HepG2 (cell line): ENCODE measurements at places on chromosomes 11 and 22.

- no peak overlapping the region for H3K4me3 ChIP-seq
- no peak overlapping the region for H3K27ac ChIP-seq
- H3K4me1 ChIP-seq: peaks cover 26% of the 10 kb centered on the region
- H3K36me3 ChIP-seq: no peaks in the 10 kb centered on the region
- peak; percentile 52 for DNase-seq
Observed at GRCh38 chr22:39212721-39213376, 31.9 kb downstream of the PDGFB start.

DNA sequence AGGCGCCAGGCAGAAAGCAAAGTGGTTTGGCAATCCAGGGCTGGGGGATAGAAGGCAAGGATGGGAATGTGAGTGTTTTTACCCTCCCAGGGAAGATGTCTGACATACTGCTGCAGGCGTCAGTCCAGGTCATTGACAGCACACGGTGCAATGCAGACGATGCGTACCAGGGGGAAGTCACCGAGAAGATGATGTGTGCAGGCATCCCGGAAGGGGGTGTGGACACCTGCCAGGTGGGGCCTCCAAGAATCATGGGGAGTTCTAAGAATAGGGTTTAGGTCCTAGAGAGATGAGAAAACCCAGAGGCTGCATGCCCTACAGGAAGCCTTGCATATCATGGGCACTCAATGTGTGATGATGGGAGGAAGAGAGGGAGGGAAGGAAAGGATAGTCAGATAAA lies 28.3 kb upstream of the SMIM35 start:
- DNase-seq: no peak
- H3K27me3 ChIP-seq: no peaks in the 10 kb centered on the region; the same call in 1 of the 2 replicates
- no peaks in the 10 kb centered on the region for H3K36me3 ChIP-seq
- H3K27ac ChIP-seq: no peak overlapping the region
- peaks cover 10% of the 10 kb centered on the region for H3K4me1 ChIP-seq

DNA sequence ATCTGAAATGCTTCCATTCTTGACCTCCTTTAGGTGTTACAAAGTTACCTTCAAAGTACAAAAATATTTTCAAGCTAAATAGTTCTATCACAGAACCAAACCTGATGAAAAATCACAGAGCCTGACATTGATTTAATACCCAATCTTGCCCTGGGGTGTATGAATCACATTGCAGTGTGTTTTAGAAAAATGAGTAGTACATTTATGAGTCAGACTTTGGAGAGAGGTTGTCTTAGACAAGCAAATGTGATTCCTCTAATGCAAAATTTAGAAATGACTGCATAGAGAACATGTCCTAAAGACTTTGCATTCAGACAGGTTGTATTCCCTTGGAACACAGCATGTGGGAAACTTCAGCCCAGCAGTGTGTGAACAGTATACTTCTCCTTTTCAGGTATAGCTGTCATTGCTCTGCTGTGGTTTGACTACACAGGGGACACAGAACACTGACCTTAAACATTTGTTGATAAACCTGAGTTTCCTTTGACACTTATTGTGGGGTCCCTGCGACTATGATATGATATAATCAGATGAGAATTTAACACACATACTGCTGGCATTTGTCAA lies 972.1 kb downstream of the JRKL start:
- no peaks in the 10 kb centered on the region for H3K27me3 ChIP-seq
- no peaks in the 10 kb centered on the region for H3K36me3 ChIP-seq
- H3K27ac ChIP-seq: no peak overlapping the region
- H3K4me3 ChIP-seq: no peak overlapping the region
- H3K4me1 ChIP-seq: no peaks in the 10 kb centered on the region
- no peak for DNase-seq

DNA sequence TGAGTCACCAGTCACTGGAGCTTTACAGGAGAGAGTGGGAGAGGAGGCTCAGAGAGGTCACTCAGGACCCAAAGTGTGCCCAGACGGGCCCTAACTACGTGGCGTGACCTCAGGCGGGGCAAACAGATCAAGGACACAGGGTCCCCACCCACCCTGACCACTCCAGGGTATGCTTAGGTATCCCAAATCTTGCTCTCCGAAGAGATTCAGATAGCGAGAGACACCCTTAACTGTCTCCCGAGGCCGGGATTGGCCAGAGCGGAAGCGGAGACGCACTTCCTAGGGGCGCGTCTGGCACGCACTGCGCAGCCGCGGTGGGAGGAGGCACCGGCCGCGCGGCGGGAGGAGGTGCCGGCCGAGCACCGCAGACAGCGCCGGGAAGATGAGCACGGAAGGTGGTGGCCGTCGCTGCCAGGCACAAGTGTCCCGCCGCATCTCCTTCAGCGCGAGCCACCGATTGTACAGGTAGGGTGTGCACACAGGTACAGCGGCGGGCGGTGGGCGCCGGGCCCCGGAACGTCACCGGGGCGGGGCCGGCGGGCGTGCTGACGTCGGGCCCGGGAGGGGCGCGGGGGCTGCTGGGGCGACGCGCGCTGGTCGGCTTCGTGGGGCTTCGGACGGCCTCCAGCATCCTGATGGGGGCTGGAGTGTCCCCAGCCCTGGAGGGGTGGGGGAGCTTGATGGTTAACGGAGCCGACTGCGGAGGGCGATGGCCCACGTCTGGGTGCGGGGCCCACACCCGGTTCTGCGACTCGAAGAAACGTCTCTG lies at the start of gene PTS:
Gene PTS (plus strand): TSS at position 367 of the 769 bp plus-strand sequence. CDS start 16 bp downstream, at position 383.
- H3K4me1 ChIP-seq: peaks cover 74% of the 10 kb centered on the region
- peak within 1 kb of the TSS; percentile 94 for H3K27ac ChIP-seq
- no peaks in the 10 kb centered on the region; the same call in 2 of the 3 replicates for H3K27me3 ChIP-seq
- peak within 1 kb of the TSS; percentile 71 for H3K4me3 ChIP-seq
- H3K36me3 ChIP-seq: peaks cover 1% of the 10 kb centered on the region; the same call in 1 of the 2 replicates

- H3K27ac ChIP-seq: no peak overlapping the region
- H3K4me3 ChIP-seq: no peak overlapping the region
- H3K36me3 ChIP-seq: peaks cover 33% of the 10 kb centered on the region; the same call in 2 of the 3 replicates
- no peaks in the 10 kb centered on the region for H3K27me3 ChIP-seq
- no peak for DNase-seq
Observed at GRCh38 chr11:47162426-47162825, 14.3 kb downstream of the ARFGAP2 start.

GRCh38 chr11:72026090-72026489 lies 27.4 kb downstream of the IL18BP start:
- no peaks in the 10 kb centered on the region for H3K4me1 ChIP-seq
- DNase-seq: no peak
- no peaks in the 10 kb centered on the region for H3K27me3 ChIP-seq
- H3K27ac ChIP-seq: no peak overlapping the region
- H3K36me3 ChIP-seq: peaks cover 44% of the 10 kb centered on the region
- H3K4me3 ChIP-seq: no peak overlapping the region

DNA sequence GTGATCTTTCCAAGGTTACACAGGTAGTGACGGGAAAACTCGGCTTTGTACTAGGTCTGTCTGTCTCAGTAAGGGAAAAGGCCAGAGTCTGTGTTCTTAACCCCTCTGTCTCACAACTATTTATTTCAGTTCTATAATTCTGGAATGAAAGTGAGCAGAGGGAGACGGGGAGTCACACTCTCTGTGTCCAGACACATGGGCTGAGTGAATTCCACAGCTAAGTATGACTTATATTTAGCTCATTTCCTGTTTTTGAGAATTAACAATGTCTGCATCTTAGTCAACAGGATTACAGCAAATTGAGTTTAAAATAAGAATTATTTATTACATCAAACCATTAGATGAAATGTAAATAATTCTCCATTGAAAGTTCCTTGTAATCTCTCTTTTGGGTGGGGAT lies 62.5 kb upstream of the OR4B1 start:
- no peak for DNase-seq
- H3K4me1 ChIP-seq: no peaks in the 10 kb centered on the region
- H3K27me3 ChIP-seq: no peaks in the 10 kb centered on the region
- no peak overlapping the region for H3K4me3 ChIP-seq
- H3K27ac ChIP-seq: no peak overlapping the region
- H3K36me3 ChIP-seq: no peaks in the 10 kb centered on the region

GRCh38 chr11:97794876-97795275 lies 1225.9 kb upstream of the CNTN5 start:
- no peaks in the 10 kb centered on the region; the same call in 1 of the 2 replicates for H3K27me3 ChIP-seq
- H3K4me1 ChIP-seq: no peaks in the 10 kb centered on the region
- H3K4me3 ChIP-seq: no peak overlapping the region
- H3K36me3 ChIP-seq: no peaks in the 10 kb centered on the region
- DNase-seq: no peak

DNA sequence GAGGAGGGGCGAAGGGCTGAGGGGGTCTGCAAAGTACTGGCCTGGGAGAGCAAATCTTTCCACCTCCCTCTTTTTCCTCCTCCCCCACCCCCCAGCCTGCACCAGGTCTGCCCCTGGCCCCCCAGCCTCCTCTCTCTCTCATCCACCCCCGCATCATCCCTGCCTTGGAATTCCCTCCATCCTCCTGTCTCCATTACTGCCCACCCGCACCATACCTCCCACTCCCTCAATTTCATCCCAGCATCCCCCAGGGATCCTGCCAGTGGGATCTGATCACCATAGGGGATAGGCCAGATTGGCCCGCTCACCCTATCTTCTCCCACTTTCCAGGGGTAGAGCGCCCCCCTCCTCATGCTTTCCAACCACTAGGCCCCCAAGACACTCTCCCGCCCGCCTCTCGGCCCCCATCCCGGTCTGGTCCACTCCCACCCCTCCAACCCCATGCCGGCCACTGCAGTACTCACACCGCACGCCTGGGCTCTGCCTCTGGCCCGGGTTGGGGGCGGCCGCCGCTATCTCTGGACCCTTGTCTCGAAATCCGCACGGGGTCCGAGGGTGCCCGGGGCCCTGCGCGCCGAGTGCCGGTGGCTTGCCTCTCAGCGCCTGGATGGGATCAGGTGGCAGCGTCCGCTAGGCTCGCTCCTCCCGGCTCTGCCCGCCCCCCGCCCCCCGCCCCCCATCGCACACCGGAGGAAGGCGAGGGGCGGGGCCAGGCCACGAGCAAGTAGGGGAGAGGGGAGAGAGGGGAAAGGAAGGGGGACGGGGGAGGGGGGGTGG lies at the start of gene GAL3ST3:
Gene GAL3ST3 (minus strand): TSS at position 615 of the 777 bp plus-strand sequence. CDS start 3,746 bp downstream, outside the sequence.
- H3K4me1 ChIP-seq: peaks cover 39% of the 10 kb centered on the region
- no peak for DNase-seq
- no peak within 1 kb of the TSS for H3K4me3 ChIP-seq
- H3K36me3 ChIP-seq: no peaks in the 10 kb centered on the region
- no peaks in the 10 kb centered on the region; the same call in 1 of the 2 replicates for H3K27me3 ChIP-seq
- no peak within 1 kb of the TSS for H3K27ac ChIP-seq

GRCh38 chr22:49052023-49052538 lies 775.6 kb downstream of the BRD1 start:
- no peak overlapping the region for H3K27ac ChIP-seq
- peaks cover 57% of the 10 kb centered on the region; the same call in 2 of the 3 replicates for H3K27me3 ChIP-seq
- no peak overlapping the region for H3K4me3 ChIP-seq
- H3K4me1 ChIP-seq: no peaks in the 10 kb centered on the region

- no peaks in the 10 kb centered on the region for H3K36me3 ChIP-seq
- H3K4me3 ChIP-seq: no peak overlapping the region
- no peak for DNase-seq
- no peaks in the 10 kb centered on the region for H3K4me1 ChIP-seq
Observed at GRCh38 chr11:131136486-131136885, 220.2 kb upstream of the SNX19 start.

DNA sequence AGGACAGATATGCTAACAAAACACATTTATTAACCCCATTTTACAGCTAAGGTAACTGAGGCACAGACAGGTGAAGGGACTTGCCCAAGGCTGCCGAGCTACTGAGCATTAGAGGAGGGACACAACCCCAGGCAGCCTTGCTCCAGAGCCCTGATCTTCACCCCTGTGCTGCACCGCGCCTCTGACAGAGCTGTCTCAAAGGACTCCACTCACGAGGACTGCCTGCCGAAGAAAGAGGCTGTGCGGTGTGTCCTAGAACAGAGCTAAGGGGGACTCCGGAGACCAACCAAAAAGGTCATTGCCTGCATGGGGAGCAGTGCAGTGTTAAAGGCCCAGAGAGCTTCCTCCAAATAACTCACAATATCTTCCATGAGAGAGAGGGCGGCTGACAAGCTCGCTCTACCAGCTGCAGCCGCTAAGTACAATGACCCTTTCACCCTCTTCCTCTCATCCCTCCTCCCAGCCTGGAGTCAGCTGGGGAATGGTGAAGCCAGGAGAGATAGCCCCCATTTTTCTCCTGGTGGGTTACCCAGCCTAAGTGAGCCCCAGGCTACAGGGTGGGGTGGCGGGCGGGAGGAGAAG lies 119.2 kb downstream of the DSCAML1 start:
- H3K4me3 ChIP-seq: no peak overlapping the region
- no peak for DNase-seq
- 0 out of 3 replicates have a peak, but pooled peaks cover 12% of the 10 kb centered on the region for H3K27me3 ChIP-seq
- no peaks in the 10 kb centered on the region for H3K36me3 ChIP-seq

GRCh38 chr11:29263971-29264682 lies 752.7 kb downstream of the KCNA4 start:
- no peak overlapping the region for H3K4me3 ChIP-seq
- DNase-seq: no peak
- no peaks in the 10 kb centered on the region for H3K36me3 ChIP-seq
- no peak overlapping the region for H3K27ac ChIP-seq
- H3K27me3 ChIP-seq: no peaks in the 10 kb centered on the region
- peaks cover 4% of the 10 kb centered on the region; the same call in 1 of the 2 replicates for H3K4me1 ChIP-seq

GRCh38 chr22:37025500-37026070 lies 6.0 kb downstream of the MPST start:
- no peak overlapping the region for H3K4me3 ChIP-seq
- H3K4me1 ChIP-seq: peaks cover 97% of the 10 kb centered on the region
- DNase-seq: no peak
